ENCODE measurements at places on chromosomes 11 and 22.

- DNase-seq = peak; percentile 67
- H3K27me3 ChIP-seq = no peaks in the 10 kb centered on the region
- H3K4me3 ChIP-seq = peak overlapping the region; percentile 100
These were observed 1.1 kb downstream of the TAF1D start for GRCh38 chr11:93740031-93740729.

DNA sequence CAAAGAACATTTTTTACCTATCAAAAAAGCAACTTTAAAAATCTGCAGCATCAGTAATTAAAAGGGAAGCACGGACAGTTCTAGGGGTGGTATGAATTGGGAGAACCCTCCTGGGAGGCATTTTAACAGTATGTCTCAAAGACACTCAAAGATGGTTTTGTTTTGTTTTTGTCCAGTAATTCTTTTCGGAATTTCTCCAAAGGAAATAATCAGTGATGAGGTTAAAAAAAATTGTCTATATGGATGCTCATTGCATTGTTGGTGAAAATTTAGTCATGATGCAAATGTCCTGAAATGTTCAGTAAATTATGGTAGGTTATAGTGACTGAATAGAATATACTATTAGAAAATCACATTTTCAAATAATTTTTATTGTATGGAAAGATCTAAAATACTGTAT lies 115.1 kb downstream of the ATXN10 start:
- H3K4me1 ChIP-seq = peaks cover 31% of the 10 kb centered on the region
- no peaks in the 10 kb centered on the region for H3K36me3 ChIP-seq
- H3K27me3 ChIP-seq = no peaks in the 10 kb centered on the region
- H3K4me3 ChIP-seq = no peak overlapping the region
- peak overlapping the region; percentile 70 for H3K27ac ChIP-seq
- peak; percentile 34 for DNase-seq

DNA sequence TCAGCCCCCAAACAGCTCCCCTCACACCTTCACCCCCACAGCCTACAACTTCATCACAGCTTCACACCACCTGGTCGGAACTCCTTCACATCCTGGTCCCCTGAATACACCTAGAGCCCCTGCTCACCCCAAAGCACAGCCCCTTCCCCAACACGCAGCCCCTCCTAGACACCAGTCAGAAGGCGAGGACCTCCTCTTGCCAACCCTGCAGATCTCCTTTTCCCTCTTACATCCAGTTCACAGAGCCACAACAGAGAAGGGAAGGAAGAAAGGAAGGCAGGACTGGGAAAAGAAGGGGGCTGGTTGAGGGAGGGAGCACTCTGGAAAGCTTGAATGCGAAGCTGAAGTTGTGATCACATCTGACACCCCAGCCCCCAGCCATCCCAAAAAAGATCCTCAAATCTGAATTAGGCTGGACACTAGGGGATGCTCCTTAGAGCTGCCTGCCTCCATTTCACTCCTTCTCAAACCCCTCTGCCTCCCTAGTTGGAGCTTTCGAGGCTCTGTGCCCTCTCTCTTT lies 629 bp downstream of the CCKBR start:
- peaks cover 61% of the 10 kb centered on the region for H3K27me3 ChIP-seq
- H3K27ac ChIP-seq = no peak overlapping the region
- H3K4me3 ChIP-seq = no peak overlapping the region
- H3K4me1 ChIP-seq = peaks cover 5% of the 10 kb centered on the region

DNA sequence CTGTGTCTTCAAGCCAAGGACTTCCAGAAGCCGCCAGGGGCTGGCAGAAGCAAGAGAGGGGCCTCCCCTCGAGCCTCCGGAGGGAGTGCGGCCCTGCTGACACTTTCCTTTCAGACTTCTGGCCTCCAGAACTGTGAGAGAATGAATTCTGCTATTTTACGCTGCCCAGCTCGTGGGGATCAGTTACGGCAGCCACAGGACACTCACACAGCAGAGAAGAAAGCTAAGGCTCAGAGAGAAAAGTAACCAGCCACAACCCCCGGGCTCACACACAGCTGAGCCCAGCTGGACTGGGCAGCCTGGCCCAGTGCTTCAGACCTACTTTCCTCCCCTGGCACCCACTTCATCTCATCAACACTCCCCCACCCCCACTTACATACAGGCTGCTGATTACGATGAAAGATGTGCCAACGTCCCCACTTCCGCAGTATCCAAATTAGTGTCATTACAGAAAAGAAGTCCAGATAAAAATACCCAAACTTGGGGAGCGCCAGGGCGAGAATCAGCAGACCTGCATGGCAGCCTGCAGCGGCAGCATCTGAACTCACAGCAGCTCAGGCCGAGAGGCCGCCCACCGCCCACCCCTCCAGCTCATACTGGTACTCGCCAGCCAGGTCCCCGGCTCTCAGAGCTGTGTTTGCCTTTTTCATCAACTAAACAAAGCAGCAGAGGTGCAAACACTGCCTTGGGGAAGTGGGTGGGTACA lies 15.3 kb downstream of the PHF21B start:
- H3K4me3 ChIP-seq = no peak overlapping the region
- peaks cover 25% of the 10 kb centered on the region for H3K27me3 ChIP-seq
- DNase-seq = no peak
- no peaks in the 10 kb centered on the region for H3K36me3 ChIP-seq
- H3K27ac ChIP-seq = no peak overlapping the region

- peak; percentile 58 for DNase-seq
- no peak overlapping the region for H3K27ac ChIP-seq
- H3K4me1 ChIP-seq = peaks cover 7% of the 10 kb centered on the region
- H3K4me3 ChIP-seq = no peak overlapping the region
- no peaks in the 10 kb centered on the region for H3K36me3 ChIP-seq
These were observed 26.5 kb downstream of the RPL27A start for GRCh38 chr11:8709002-8709672.

DNA sequence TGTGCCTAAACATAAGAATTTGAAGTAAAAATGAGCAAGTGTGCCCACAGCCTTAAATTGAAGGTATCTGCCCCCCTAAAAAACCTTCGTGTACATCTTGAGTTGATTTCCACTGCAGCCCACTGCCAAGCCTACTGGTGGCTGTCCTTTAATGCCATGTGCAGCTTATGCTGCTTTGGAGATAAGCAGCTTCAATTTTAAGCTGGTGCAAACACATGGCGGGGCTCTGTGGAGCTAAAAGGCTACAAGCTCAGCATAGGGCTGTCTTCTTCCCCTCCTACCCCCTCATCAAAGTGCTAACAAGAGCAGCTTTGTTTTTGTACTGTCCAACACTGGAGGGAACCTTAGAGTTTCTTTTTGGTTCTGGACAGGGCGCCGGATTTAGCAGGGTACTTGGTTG lies 128.5 kb upstream of the LMO1 start:
- H3K27ac ChIP-seq = no peak overlapping the region
- no peak overlapping the region for H3K4me3 ChIP-seq
- H3K27me3 ChIP-seq = peaks cover 13% of the 10 kb centered on the region
- no peaks in the 10 kb centered on the region for H3K36me3 ChIP-seq

GRCh38 chr11:126411971-126412381 lies 56.5 kb downstream of the ST3GAL4 start:
- no peak overlapping the region for H3K4me3 ChIP-seq
- H3K27ac ChIP-seq = no peak overlapping the region
- H3K4me1 ChIP-seq = peaks cover 23% of the 10 kb centered on the region
- DNase-seq = peak; percentile 48
- H3K36me3 ChIP-seq = no peaks in the 10 kb centered on the region

DNA sequence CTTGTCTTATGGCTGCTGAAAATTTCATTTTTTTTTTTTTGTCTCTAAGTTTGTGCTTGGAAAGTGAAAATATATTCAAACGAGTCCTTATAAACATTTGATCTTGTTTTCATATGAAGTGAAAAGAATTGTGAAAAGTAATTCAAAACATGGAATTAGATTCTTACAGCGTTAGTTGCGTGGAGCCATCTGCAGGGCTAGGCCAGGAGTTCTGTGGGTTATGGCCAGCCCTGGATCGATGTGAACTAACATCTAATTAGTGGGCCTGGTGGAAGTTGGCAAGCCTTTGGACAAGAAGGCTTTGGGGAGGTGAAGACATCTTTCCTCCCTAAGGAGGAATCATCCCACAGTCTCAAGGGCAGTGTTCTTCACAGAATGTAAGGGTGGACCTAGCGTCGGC lies 37.2 kb downstream of the PARVA start:
- no peaks in the 10 kb centered on the region for H3K27me3 ChIP-seq
- peak overlapping the region; percentile 91 for H3K27ac ChIP-seq
- peak; percentile 63 for DNase-seq
- H3K4me1 ChIP-seq = peaks cover 76% of the 10 kb centered on the region
- no peaks in the 10 kb centered on the region for H3K36me3 ChIP-seq

GRCh38 chr11:72643547-72643946 lies 30.7 kb downstream of the PDE2A start:
- H3K27ac ChIP-seq = no peak overlapping the region
- peaks cover 18% of the 10 kb centered on the region for H3K27me3 ChIP-seq
- no peaks in the 10 kb centered on the region for H3K36me3 ChIP-seq
- no peaks in the 10 kb centered on the region for H3K4me1 ChIP-seq

- no peaks in the 10 kb centered on the region for H3K27me3 ChIP-seq
- H3K4me1 ChIP-seq = peaks cover 53% of the 10 kb centered on the region
- peak; percentile 74 for DNase-seq
These were observed 476.4 kb downstream of the MIAT start for GRCh38 chr22:27133681-27134314.

DNA sequence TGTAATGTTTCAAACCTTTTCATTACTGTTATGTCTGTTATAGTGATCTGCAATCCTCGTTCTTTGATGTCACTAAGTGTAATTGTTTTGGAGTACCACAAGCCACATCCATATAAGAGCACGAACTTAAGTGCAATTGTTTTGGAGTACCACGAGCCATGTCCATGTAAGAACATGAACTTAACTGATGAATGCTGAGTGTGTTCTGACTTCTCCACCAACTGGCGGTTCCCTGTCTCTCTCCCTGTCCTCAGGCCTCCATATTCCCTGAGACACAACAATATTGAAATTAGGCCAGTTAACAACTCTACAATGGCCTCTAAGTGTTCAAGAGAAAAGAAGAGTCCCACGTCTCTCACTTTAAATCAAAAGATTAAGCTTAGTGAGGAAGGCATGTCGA lies 23.5 kb downstream of the TESMIN start:
- H3K27me3 ChIP-seq = peaks cover 63% of the 10 kb centered on the region
- DNase-seq = no peak
- no peaks in the 10 kb centered on the region for H3K4me1 ChIP-seq
- no peaks in the 10 kb centered on the region for H3K36me3 ChIP-seq
- H3K27ac ChIP-seq = no peak overlapping the region

DNA sequence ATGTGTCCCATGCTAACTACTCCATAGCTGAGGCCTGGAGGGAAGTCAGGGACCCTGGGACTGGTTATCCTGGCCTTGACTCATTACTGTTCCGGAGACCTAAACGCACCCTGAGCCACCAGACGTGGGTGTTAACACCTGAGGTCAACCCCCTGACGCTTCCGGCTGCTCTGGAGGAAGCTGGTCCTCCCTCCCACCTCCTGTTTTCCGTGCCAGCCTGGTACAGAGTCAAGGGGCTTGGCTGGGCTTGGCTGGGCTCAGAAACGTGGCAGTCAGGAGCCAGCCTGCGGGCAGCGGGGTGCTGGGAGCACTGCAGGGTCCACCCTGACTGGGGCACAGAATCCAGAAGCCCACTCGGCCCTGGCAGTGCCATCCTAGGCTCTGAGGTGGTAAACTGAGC lies 2.6 kb downstream of the TMPRSS4 start:
- H3K4me1 ChIP-seq = no peaks in the 10 kb centered on the region
- no peak overlapping the region for H3K4me3 ChIP-seq
- H3K27me3 ChIP-seq = peaks cover 8% of the 10 kb centered on the region
- no peak overlapping the region for H3K27ac ChIP-seq
- no peaks in the 10 kb centered on the region for H3K36me3 ChIP-seq

DNA sequence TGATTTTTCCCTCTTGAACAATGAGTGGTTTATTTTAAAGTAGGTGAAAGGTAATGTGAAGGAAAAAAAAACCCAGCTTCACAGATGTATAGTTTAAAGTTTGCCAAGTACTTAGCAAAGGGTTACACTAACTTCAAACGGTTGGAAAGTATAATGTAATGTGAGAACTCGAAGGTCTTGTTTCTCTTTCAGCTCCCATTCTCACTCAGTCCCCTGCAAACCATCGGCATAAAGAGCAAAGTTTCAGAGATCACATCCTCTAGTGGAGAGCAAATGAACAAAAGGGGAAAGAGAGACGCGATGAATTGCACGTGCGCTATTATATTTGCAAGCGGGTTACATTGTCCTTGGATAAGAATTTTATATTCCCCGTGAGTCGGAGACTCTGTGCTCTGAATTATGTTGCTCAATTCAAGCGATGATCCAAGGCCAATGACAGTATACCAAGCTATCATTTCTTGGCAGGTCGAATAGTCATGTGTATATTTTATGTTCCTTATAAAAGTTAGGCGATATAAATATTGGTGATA lies 37.6 kb upstream of the BIRC3 start:
- DNase-seq = peak; percentile 61
- peak overlapping the region; percentile 20 for H3K27ac ChIP-seq
- H3K4me1 ChIP-seq = peaks cover 39% of the 10 kb centered on the region
- peak overlapping the region; percentile 59 for H3K4me3 ChIP-seq
- H3K36me3 ChIP-seq = no peaks in the 10 kb centered on the region
- H3K27me3 ChIP-seq = no peaks in the 10 kb centered on the region

DNA sequence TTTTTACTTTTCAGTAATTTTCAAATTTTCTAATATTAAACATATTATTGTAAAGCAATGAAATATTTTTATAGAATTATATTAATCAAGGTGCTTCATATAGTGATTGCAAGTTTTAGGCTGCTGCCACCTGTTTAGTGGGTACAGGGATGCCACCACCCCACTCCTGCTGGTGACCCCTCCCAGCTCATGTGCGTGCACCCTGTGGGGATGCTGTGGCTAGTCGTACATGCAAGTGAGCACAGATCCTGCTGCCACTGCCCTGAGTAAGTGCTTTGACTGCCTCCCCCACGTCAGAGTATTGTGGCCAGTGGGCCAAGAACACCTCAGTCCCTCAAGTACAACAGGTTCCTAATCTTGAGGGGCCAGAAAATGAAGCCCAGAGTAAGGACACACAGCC lies 320.1 kb upstream of the DDI1 start:
- H3K36me3 ChIP-seq = no peaks in the 10 kb centered on the region
- H3K27ac ChIP-seq = no peak overlapping the region
- H3K4me1 ChIP-seq = peaks cover 29% of the 10 kb centered on the region
- H3K4me3 ChIP-seq = no peak overlapping the region
- H3K27me3 ChIP-seq = no peaks in the 10 kb centered on the region

- H3K27ac ChIP-seq = no peak overlapping the region
- no peak overlapping the region for H3K4me3 ChIP-seq
- H3K36me3 ChIP-seq = no peaks in the 10 kb centered on the region
- DNase-seq = no peak
These were observed 120.9 kb downstream of the FEZ1 start for GRCh38 chr11:125375146-125375545.

GRCh38 chr11:35223371-35223796 lies 84.4 kb downstream of the CD44 start:
- no peak overlapping the region for H3K4me3 ChIP-seq
- no peaks in the 10 kb centered on the region for H3K27me3 ChIP-seq
- H3K4me1 ChIP-seq = peaks cover 46% of the 10 kb centered on the region
- DNase-seq = peak; percentile 67
- peak overlapping the region; percentile 74 for H3K27ac ChIP-seq
- H3K36me3 ChIP-seq = peaks cover 92% of the 10 kb centered on the region

GRCh38 chr11:74462009-74462408 lies 5.3 kb downstream of the KCNE3 start:
- no peaks in the 10 kb centered on the region for H3K27me3 ChIP-seq
- no peak overlapping the region for H3K27ac ChIP-seq
- DNase-seq = peak; percentile 18
- H3K36me3 ChIP-seq = no peaks in the 10 kb centered on the region
- peaks cover 11% of the 10 kb centered on the region for H3K4me1 ChIP-seq

- DNase-seq = no peak
- H3K27me3 ChIP-seq = no peaks in the 10 kb centered on the region
- no peaks in the 10 kb centered on the region for H3K4me1 ChIP-seq
- H3K36me3 ChIP-seq = no peaks in the 10 kb centered on the region
These were observed 4.4 kb upstream of the RAPSN start for GRCh38 chr11:47453365-47453764.

GRCh38 chr11:1655168-1656060 lies 25.8 kb downstream of the KRTAP5-5 start:
- H3K4me3 ChIP-seq = no peak overlapping the region
- peaks cover 25% of the 10 kb centered on the region for H3K27me3 ChIP-seq
- DNase-seq = no peak
- H3K27ac ChIP-seq = no peak overlapping the region

Data from GM23248 (cell line).